ENCODE measurements at places on chromosomes 5 and 9.

GRCh38 chr9:23590276-23591000 is 235.6 kb downstream of the ELAVL2 start:
- no peak for DNase-seq

- no peak for DNase-seq
These were observed 53.6 kb downstream of the FER start for GRCh38 chr5:108801301-108801700.

DNA sequence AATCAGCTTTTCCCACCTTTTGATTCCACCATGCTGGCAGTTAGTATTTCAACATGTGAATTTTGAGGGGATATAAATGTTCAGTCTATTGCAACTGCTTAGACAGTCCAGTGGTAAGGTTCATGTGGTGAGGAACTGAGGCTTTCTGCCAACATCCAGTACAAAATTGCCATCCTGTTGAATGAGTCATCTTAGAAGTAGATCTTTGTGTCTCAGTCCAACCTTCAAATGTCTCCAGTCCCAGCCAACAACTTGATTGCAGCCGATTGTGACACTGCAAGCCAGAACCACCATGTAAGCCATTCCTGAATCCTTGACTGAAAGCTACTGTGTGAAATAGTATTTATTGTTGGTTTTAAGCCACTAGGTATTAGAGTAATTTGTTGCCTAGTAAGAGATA is 331.5 kb upstream of the GRIN3A start:
- no peak for DNase-seq

- DNase-seq, result no peak
These were observed 35.9 kb downstream of the ANKRD31 start for GRCh38 chr5:75200776-75201175.

DNA sequence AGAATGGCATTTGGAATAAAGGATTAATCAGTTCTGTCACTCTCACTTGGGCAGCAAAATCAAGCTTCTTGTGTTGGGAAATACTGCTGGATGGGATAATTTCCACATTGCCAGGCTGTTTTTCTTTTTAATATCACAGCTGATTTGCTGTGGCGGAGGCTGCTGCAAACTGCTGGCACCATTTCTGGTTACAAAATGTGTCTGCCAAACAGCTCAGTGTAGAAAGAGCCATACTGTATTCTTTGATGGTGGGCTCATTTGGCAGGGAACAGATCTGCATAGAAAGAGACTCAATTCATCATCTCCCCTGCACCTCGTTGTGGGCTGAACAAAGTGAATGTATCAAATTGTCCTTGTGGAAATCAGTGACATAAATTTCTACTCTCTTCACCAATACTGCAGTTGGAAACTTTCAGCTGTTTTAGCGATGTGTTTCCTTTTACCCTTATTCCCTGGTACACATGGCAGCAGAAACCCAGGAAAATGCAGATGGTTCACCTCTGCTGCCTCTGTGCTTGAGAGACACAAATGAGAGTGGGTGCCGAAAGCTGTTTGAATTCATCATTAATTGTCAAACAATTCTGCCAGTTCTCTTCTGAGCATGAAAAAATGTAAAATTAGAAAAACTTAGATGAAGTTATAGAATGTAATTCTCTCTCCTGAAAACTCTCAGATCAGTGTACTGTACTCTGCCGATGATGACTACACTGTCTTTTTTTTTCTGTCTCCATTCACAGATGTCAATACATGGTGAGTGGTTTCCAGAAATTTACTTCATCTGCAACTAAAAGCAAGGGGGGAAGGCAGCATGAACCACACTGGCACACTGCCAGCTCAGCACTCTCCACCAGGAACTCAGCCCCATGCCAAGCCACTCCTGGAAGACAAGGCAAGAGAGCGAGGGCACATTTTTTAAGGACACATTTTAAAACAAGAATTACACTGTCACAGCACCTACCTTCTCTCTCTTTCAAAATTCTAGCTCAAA is 75.0 kb downstream of the HMHB1 start:
- peak; percentile 80 for DNase-seq

DNA sequence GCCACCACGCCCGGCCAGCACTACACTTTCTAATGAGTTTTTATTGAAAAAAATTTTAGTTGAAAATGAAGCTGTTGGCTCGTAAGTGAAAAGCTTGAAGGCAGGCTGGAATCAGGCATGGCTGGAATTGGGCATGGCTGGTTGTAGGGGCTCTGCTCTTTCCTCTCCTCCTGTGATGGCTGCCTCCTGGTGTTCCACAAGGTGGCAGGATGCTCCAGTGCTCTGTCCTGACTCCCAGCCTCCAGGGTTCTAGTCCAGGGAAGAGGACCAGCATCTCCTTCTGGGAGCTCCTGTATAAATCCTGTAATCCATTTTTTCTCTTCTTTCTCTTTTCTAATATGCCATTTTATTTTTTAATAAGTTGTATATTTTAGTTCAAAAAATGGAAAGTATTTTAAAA is 57.2 kb upstream of the DHFR start:
- peak; percentile 6 for DNase-seq

DNA sequence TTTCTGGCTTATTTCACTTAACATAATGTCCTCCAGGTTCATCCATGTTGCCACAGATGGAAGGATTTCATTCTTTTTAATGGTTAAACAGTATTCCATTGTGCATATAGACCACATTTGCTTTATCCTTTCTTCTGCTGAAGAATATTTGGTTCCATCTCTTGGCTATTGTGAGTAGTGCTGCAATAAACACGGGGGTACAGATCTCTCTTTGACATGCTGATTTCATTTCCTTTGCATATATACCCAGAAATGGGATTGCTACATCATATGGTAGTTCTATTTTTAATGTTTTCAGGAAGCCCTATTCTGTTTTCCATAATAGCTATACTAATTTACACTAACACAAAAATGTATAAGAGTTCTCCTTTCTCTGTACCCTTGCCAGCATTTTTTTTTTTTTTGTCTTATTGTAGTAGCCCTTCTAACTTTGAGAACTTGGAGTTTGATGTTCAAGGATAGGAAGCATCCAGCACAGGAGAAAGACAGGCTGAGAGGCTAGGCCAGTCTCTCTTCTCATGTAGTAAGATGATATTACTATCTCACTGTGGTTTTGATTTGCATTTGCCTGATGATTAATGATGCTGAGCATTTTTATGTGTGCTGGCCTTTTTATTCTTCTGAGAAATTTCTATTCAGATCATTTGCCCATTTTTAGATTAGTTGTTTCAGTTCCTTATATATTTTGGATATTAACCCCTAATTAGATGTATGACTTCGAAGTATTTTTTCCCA is 592.2 kb upstream of the ZNF608 start:
- DNase-seq, result no peak

GRCh38 chr9:107734256-107735013 is 244.9 kb upstream of the KLF4 start:
- DNase-seq, result peak; percentile 96

GRCh38 chr9:131577005-131578000 is 32.0 kb downstream of the PRRT1B start:
- DNase-seq, result no peak

DNA sequence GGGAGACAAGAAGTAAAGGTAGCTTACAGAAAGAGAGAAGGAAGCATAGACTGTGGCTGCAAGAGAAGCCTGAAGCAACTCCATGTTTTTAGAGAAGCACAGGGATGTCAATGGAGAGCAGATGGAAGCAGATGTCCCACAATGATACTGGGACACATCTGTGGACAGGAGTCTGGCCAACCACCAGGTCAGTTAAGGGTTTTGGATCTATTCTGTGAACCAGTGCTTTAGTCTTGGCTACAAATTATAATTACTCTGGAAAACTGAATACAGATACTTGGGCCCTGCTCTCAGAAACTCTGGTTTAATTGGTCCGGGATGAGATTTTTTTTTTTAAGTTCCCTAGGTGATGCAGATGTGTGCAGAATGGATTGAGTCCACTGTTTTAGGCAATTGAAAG is 592.8 kb downstream of the CSNK1G3 start:
- DNase-seq, result no peak

- DNase-seq, result no peak
These were observed 51.5 kb upstream of the ADAMTSL1 start for GRCh38 chr9:18422296-18423036.

- DNase-seq, result no peak
These were observed 4.9 kb downstream of the TRIM7 start for GRCh38 chr5:181199881-181200638.

DNA sequence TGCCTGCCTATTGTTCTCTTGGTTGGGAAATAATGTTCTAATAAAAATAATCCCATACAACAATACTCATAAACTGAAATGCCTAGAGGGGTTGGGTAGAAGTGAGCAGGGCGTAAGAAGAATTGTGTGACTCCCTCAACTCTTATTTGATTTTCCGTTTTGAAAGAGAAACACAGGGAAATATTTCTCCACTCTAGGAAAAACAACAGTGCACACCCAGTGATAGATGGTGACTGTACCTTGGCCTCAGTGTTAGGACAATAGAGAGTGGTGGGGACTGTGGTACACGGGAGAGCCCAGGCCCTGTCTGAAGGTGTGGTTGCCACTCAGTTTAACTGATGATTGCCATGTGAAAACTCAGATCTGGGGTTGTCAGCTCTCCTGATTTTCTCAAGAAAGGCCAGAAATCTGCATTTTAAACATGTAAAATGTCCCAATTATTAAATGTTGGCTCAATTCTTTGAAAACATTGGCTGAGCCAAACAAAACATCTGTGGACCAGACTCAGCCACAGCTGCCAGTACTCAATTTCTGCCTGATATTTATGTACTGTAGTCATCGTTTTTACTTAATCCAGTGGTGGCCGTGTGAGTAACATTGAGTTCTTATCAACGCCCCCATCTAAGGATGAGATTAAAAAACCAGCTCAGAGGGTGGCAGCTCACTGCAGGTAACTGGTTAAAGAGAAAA is 103.8 kb upstream of the ZNF618 start:
- peak; percentile 55 for DNase-seq

DNA sequence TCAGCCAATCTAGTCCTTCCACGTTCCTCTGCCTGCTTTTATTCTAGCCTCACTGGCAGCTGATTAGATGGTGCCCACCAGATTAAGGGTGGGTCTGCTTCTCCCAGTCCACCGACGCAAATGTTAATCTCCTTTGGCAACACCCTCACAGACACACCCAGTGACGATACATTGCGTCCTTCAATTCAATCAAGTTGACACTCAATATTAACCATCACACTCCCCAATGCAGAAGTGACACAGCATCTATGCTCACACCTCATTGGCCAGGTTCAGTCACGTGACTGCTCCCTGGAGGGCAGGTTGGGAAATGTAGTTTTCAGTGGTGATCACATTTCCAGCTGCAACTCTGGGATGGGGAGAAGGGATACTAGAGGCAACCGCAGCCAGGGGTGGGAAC is 13.0 kb downstream of the SUSD3 start:
- peak; percentile 30 for DNase-seq

- no peak for DNase-seq
These were observed 33.0 kb downstream of the EGFLAM start for GRCh38 chr5:38291355-38291754.

DNA sequence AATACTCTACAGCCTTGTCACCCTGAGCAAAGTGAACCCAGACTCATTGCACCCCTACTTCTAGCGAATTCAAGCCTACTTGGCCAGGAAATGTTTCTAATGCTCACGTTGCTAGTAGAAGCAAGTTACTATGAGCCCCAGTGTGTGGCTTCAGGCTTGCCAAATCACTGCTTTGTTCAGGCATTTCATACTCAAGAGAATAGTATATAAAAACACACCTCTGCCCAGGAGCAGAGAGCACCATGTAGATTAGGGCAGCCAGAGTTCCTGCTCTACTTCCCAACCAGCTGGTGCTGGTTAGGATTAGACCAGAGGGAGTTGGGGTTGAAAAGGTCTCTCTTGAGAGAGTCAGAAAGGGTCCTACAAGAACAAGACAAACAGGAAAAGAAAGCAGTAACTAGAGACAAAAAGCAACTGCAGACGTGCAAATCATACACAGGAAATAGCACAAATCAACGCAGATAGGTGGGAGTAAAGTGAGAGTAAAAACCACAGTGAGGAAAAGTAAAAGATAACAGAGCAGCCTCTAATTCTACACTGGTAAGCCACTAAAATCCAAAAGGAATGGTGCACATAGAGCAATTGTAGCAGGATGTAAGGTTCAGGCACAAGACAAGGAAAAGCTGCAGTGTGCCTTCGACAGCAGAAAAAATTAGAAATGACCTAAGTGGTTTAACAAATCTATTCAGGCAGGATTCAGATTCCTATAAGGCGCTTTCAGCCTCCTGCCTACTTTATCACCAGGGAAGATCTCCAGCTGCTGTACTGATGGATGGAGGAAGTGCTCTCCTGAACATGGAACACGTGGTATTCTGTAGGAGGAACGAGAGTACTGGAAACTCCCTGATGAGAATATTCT is 49.6 kb upstream of the KIF2A start:
- DNase-seq, result no peak

DNA sequence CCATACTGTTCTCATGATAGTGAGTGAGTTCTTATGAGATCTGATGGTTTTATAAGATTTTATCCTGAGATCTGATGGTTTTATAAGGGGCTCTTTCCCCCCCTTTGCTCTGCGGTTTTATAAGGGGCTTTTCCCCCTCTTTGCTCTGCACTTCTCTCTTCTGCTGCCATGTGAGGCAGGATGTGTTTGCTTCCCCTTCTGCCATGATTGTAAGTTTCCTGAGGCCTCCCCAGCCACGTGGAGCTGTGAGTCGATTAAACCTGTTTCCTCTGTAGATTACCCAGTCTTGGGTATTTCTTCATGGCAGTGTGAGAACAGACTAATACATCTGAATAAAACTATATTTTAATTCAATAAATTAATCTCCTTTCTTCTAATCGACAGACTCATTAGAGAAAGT is 64.9 kb upstream of the ZSWIM6 start:
- DNase-seq, result no peak

- no peak for DNase-seq
These were observed 433.1 kb upstream of the CDH18 start for GRCh38 chr5:20420991-20421595.

GRCh38 chr5:94890907-94891306 is 272.4 kb downstream of the SLF1 start:
- DNase-seq, result no peak

GRCh38 chr5:22063717-22064116 is 789.4 kb downstream of the CDH12 start:
- DNase-seq, result no peak

DNA sequence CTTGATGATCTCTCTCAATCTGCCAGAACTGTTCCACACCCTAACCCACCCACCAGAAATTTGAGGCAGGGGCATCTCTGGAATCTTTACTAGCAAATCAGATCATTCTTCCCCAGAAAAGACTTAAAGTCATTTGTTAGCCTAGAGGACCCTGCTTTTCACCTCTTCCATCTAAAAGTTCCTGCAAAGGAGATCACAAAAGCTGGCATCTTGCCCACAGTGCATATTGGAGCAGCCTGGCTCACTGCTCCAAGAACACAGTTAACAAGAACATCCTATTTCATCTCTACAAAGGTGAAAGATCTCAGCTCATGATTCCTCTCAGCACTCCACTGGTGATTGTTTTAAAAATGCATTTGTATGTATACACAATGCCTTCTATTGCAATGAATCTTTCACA is 36.3 kb downstream of the GABRP start:
- no peak for DNase-seq

- no peak for DNase-seq
These were observed 8.1 kb upstream of the MAT2B start for GRCh38 chr5:163497315-163497714.

- DNase-seq, result peak; percentile 63
These were observed 38.2 kb upstream of the GRAMD2B start for GRCh38 chr5:126384985-126385384.
